Right renal cortex interstitium (tissue), 3 donors: ENCODE measurements at places on chromosomes 16 and 17.

GRCh38 chr17:61260071-61260797 is 139.4 kb upstream of the TBX2 start:
- DNase-seq = no peak

DNA sequence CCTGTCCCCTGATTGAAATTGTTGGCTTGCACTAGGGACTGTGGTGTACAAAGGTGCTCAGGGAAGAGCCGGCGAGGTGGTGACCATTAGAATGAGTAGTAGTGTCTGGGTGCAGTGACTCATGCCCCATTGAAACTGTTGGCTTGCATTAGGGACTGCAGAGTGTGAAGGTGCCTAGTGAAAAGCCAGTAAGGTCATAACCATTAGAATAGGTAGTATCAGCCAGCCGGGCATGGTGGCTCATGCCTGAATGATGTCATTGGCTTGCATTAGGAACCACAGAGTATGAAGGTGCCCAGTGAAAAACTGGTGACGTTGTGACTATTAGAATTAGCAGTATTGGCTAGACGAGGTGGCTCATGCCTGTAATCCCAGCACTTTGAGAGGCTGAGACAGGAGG is 78.9 kb downstream of the ABCC6 start:
- DNase-seq = no peak

DNA sequence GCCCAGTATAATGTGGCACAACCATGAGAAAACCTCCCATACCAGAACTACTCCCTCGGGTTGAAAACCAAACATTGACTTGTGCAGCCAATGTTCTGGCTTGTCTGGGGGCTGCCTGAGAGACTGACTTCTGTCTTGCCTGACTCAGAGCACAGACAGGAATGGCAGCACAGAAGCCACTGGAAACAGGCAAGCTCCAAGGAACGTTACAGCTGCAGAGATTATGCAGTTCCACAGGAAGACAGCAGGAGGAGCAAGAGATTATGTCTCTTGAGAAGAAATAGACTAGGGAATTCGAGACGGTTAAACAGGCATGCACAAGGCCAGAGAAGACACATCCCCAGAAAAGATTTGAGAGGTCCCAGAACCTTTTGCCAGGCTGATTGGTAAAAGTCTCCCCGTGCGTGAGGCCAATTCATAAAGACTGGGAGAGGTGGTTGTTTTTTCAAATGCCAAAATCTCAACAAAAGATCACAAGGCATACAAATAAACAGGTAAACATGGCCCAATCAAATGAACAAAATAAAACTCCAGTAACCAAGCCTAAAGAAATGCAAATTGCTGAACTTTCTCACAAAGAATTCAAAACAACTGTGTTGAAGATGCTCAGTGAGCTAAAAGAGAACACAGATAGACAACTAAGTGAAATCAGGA is 90.6 kb upstream of the CDH5 start:
- DNase-seq = no peak

GRCh38 chr16:65658787-65659220 is 536.9 kb upstream of the CDH11 start:
- DNase-seq = no peak

- DNase-seq = no peak
Observed at GRCh38 chr17:19291646-19292376, 54.6 kb downstream of the EPN2 start.
